ENCODE measurements at places on chromosomes 2 and 18.
A peak's percentile ranks its signal among the peaks of the same experiment; 100 is the strongest.

GRCh38 chr2:39114771-39115170 lies 6.1 kb downstream of the SOS1 start:
- DNase-seq, result no peak

GRCh38 chr2:38557981-38558380 lies 44.7 kb downstream of the HNRNPLL start:
- no peak for DNase-seq

GRCh38 chr2:3726511-3726910 lies 23.1 kb downstream of the DCDC2C start:
- DNase-seq, result no peak

- peak; percentile 69 for DNase-seq
Measured at GRCh38 chr2:55616551-55617174, 759 bp downstream of the PPP4R3B start.

GRCh38 chr2:232549655-232550353 lies 553 bp downstream of the TIGD1 start:
- no peak for DNase-seq
